HL-60 (cell line): ENCODE measurements at places on chromosomes 3 and 15.
A peak's percentile ranks its signal among the peaks of the same experiment; 100 is the strongest.

- no peak for DNase-seq
Observed at GRCh38 chr15:51128701-51129100, 34.0 kb upstream of the TNFAIP8L3 start.

- DNase-seq = no peak
Observed at GRCh38 chr15:76116138-76116885, 56.5 kb downstream of the TMEM266 start.

DNA sequence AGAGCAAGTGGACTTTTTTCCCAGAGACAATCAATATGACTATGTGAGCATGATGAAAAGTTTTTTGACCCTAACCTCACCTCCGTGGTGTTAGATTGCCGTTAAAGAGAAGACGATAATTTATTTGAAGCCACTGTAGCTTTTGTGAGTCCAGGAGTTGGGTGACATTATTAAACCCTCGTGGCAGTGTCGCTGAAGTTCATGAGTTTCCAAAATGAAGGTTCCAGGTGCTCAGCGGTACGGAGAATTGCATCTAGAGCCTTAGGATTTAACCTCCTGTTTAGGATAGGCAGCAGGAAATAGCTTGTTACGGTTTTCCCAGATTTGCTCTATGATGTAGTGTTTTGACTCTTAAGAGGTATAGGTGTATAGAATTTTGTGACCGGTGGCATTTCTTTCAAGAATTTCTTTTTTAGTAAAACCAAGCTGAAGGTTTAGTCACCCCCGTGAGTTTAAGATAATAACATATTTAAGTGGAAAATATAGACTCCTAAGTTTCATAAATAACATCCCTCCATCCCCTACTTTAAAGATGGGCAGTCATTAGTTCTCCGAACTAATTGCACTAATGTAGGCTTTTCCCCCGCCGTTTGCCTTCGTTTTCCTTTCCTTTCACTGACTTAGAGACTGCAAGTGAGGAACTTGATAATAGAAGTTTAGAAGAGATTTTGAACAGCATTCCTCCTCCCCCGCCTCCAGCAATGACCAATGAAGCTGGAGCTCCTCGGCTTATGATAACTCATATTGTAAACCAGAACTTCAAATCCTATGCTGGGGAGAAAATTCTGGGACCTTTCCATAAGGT lies 2.0 kb downstream of the SMC4 start:
- DNase-seq = peak; percentile 50

GRCh38 chr15:72358650-72359171 lies 17.1 kb downstream of the HEXA start:
- no peak for DNase-seq

- DNase-seq = no peak
Observed at GRCh38 chr15:48363474-48363873, 32.2 kb downstream of the DUT start.

DNA sequence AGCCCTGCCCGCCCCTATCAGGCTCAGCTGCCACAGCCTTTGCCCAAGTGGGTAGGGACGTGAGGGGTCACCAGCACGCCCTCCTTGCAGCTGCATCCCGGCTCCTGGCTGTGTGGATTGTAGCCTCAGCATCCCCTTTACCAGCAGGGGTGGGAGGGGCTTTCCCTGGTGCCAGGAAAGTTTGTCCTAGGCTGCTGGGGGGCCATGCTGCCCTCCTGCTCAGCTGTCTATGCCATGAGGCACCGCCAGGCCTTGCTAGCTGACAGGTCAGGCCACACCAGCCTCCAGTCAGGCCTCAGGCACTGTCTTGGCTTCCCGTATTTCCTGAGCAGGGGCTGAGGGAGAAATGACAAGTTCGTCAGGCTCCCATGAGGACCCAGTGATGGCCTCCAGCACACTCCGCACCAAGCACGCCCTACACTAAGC lies 32.3 kb downstream of the TKT start:
- DNase-seq = no peak

GRCh38 chr15:84681831-84682230 lies 23.8 kb upstream of the NMB start:
- peak; percentile 56 for DNase-seq

GRCh38 chr15:85730001-85730820 lies 64.5 kb downstream of the KLHL25 start:
- no peak for DNase-seq

DNA sequence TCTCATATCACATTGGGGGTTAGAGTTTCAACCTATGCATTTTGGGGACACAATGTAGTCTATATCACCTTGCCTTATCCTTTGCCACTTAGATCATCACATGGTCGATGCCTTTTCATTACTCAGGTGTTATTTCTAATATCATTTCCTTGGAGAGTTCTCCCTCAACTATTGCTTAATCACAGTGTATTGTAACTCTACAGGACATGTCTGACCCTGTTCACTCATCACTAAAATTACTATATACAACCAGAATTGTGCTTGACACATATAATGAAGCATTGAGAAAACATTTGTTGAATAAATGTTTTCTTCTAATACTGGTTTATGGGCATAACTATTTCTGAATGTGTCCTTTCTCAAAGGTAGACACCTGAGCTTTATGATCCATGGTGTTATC lies 207.4 kb downstream of the EPHA6 start:
- DNase-seq = no peak

DNA sequence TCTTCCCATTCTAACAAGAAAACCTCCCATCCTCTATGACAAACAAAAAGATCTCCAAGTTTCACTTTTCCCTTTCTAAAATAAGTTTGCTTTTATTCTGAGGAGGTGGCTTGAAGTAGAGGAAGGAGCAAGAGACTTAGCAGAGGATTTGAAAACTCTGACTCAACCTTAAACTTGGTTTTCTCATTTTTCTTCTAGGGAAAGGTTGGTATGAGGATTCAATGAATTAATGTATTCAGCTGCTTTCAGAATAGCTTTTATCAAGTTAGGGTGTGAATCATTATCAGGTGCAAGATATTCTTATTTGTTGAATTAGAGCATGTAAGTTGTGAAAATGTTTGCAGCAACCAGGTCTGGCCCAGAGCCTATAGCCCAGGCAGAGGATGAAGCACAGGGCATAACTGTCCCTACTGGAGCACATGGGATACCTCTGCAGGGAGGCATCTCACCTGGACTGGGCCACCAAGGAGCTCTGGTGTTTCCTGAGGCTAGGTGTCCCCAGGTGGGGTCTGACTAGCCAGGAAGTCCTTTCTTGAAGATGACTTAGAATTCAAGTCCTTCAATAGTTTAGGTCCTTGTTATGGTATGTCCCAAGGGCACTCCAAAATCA lies 42.3 kb downstream of the SATB1 start:
- no peak for DNase-seq

- DNase-seq = peak; percentile 3
Observed at GRCh38 chr3:185552358-185552877, at the start of gene LIPH. LIPH (minus strand) TSS chr3:185552588; CDS start chr3:185552471, 117 bp downstream.

- DNase-seq = no peak
Observed at GRCh38 chr3:13145826-13146642, 72.8 kb upstream of the IQSEC1 start.

- DNase-seq = no peak
Observed at GRCh38 chr3:139182598-139182997, 137.9 kb upstream of the PRR23C start.

DNA sequence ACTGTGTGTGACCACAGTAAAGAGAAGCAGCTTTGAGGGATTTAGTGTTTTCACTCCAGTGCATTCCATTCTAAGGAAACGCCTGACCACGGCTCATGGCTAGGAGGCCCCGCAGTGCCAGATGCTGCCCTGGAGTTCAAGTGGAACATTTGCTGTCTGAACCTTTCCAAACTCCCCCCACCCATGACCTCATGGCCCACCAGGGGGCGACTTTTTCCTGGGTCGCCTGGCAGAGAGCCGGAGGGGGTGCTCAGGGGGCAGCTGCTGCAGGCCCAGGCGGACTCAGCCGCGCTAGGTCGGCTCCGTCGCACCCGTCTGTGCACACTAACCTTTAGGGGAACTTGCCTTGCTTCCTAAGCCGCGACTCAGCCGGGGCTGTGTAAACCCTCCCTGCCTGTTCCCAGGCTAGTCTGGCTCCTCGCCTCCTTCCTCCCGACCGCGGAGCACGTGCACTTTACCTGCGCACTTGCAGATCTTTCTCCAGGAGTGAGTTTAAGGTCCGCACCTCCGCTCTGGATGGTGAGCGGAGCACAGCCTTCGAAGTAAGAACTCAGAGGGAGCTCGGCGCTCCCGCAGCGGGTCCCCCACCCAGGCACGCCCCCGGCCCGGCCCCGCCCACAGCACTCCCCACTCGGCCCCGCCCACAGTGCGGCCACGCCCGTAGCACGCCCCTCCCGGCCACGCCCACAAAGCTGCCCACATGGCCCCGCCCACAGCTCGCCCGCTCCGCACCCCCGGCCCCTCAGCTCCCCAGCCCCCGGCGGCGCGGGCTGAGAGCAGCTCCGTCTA lies at the start of gene OCA2:
TSS of gene OCA2 (minus strand) at position 550 of the 789 bp plus-strand sequence. CDS start 17,441 bp downstream, outside the sequence.
- no peak for DNase-seq

DNA sequence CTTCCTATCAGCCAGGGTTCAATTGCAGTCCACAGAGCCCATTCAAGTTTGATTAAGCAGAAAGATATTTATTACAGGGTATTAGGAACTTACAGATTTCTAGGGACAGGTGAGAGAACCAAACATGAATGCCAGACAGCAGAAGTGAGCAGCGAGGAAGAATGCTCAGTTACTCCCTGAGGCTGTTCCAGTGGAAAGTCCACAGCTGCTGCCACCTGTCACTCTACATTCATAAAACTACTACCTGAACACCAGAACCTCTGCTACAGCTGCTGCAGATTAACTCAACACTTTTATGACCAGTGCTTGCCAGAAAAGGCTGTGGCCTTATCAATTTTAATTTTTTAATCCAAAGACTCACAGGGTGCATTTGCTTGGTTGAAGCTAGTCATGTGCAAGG lies 325.4 kb upstream of the ONECUT1 start:
- no peak for DNase-seq

- no peak for DNase-seq
Observed at GRCh38 chr3:143791386-143791785, 56.9 kb downstream of the SLC9A9 start.

DNA sequence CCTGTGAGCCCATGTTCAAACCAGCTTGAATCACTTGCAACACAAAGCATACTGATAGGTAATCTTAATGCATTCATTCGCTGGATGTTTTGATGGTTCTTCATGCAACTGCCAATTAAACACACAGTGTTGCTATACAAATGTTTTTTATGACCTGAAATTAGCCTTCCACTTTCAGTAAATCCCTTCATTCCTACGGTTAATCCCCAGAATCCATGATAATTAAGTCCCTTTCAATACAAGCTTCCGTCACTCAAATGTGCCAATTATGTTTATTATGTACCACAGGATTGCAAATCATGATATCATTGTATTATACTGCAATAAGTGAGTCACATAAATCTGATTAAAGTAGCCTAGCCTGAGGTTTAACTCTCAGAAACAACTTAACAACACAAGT lies 14.5 kb upstream of the LYZL4 start:
- DNase-seq = no peak

DNA sequence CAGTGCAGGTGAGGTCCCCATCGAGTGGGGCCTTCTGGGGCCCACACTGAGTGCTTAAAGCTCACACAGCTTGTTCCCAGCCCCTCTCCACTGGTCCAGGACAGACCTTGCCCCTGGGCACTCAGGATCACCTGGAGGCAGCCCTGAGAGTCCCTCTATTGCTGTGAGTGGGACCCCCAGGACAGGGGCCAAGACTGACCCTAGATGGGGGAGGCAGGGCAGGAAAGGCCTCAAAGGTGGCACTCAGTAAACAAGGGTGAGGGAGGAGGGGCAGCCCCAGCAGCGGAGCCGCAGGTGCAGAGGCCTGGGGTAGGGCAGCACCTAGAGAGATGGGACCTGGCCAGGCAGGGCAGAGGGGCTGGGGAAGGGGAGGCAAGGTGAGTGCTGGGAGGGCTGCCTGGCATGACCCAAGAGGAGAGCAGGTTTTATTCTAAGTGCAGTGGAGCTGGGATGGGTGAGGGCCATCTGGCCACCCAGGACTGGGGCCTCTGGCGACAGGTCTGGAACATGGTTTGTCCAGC lies 27.9 kb downstream of the CFAP100 start:
- DNase-seq = no peak

- peak; percentile 37 for DNase-seq
Observed at GRCh38 chr15:67036775-67037555, 28.4 kb upstream of the SMAD3 start.

- no peak for DNase-seq
Observed at GRCh38 chr3:14468621-14468981, 66.2 kb downstream of the SLC6A6 start.

DNA sequence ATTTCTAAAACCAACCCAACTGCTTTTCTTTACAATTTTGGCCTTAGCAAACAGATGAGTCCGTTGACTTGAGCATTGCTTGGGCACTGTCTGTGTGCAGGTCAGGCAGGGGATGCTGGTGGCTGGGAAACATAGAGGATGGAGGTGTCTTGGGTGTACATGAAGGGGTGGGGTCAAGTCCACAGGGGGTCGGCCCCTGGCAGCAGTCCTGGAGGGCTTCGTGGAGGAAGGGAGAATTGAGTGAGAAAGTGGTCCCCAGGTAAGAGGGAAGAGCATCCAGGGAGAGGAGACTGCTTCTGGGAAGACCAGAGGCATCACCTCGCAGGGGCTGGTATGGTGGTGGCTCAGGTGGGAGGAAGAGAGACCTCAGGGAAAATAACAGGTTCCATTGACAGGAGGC lies 144.8 kb downstream of the TJP1 start:
- no peak for DNase-seq

- DNase-seq = no peak
Observed at GRCh38 chr3:64238971-64239667, 13.9 kb upstream of the PRICKLE2 start.

DNA sequence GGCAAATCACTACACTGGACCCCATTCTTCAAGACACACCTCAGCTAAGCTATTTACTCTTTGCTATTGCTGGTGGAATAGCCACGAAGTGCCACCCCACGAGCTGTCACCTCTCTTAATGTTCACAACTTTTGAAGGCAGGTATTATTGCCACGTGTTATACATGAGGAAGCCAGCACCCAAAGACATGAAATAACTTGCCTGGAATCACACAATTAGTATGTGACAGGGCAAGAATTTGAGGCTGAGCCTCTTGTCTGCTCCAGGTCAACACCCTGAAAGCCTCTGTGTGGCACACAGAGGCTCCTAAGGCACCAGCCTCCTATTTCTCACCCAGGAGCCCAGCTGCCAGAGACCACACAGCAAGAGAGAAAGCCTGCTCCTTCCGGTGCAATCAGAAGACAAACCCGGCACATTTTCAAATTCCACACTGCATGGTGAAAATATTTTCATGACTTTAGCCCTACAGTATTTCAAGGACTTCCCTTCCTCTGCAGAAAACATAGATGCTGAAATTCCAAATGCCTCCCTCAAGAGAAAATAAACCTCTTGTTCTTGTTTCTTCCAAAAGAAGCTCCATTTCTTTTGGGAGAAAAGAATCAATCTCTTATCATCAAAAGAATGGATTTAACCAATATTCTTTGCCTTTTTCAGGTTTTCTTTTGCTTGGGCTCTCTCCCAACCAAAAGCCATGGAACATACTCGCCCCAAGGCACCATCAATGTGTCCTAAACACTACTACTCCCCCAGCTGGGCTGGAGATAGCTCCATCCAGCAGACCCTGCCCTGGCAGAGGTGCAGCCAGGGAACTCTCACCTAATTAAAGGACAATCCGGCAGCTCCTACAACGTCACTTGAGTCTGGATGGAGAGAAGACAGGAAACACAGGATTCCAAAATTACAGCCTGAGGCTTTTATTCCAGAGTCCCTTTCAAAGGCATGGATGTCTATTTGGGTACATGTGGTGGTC lies 84.7 kb upstream of the THBS1 start:
- no peak for DNase-seq

- no peak for DNase-seq
Observed at GRCh38 chr3:144237351-144237750, 265.7 kb downstream of the DIPK2A start.
